ENCODE measurements at places on chromosomes 16 and 17. TPM values are rescaled to one million over a fixed set of nuclear protein-coding genes. Genes with fewer than 3 reads are reported as not detected.

The TPPP3 gene
- not detected for total RNA-seq

The RNF135 gene
- total RNA-seq: 7.9 TPM

The NHLRC4 gene
- total RNA-seq: 0.55 TPM

The SHISA9 gene
- total RNA-seq: 0.04 TPM

The MMP25 gene
- total RNA-seq: 1.9 TPM

The DRC3 gene
- total RNA-seq: 0.60 TPM
